ENCODE measurements at places on chromosomes 3 and 15.
A peak's percentile ranks its signal among the peaks of the same experiment; 100 is the strongest.

DNA sequence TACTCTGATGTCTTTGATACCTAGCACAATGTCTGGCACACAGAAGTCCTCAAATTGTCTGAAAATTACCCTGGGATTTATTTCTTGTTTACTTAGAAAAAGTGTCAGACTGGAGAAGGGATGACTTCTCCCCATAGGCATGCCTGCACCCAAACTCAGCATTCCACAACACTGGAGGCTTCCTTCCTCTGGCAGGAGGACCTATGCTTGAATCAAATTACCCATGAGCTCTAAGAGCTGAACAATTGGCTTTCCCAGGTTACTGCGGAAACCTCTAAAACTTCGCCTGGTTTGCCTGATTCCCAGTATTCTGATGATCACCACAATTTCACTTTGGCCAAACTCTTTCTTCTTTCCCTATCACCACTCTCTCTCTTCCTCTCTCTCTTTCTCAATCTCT is 217.4 kb downstream of the DIPK2A start:
- DNase-seq = no peak

DNA sequence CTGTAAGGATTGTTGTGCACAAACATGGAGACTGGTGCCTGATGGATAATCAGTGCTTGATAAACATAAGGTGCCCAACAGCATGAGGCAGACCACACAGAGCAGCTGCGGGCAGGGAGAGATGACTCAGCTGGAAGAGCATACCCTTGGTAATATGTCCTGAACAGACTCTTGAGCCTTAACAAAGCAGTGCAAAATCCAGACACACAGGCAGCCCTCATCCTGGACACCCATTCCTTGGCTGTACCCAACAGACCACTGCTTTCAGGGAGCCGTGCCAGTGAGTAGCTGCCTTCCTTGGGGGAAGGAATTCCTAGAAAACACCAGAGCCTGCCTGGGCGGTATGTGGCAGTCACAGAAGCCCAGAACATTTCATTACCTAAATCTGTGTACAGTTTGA is 156.2 kb downstream of the CLSTN2 start:
- no peak for DNase-seq

DNA sequence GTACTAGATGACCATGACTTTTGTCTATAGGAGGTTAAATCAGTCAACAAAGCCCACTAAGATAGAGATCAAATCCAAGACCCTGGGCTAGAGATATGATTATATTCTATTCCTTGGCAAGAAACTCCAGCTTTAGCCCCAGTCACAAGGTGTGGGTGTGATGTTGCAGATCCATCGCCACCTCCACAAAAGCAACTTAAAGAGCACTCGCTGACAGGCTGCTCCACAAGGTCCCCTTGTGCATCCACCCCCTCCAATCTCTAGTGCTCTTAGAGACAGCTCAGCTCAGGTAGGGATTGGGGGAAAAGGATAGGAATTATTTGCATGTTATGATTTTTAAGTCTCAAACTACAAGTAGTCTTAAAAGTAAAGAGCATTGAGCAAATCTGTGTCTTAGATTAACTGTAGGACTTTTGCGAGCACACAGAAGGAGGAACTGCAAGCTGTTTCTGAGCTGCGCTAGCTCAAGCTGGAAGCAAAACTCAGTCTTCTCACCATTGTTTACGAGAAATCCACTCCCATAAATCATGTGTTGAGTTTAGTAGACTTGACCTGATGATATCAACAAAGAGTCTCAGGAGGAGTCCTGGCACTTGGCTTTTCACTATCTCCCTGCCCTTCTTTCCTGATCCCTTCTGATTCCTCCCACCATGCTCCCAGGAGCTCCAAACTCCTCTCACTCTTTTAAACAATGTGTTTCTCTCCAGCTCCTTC is 177.6 kb downstream of the STAC start:
- DNase-seq = no peak

GRCh38 chr15:41827290-41827879 is 507 bp upstream of the JMJD7 start:
- DNase-seq = no peak

- no peak for DNase-seq
Measured at GRCh38 chr3:78847603-78848002, 920.2 kb downstream of the ROBO1 start.

GRCh38 chr3:188881954-188882641 is 289.7 kb upstream of the TPRG1 start:
- DNase-seq = no peak

DNA sequence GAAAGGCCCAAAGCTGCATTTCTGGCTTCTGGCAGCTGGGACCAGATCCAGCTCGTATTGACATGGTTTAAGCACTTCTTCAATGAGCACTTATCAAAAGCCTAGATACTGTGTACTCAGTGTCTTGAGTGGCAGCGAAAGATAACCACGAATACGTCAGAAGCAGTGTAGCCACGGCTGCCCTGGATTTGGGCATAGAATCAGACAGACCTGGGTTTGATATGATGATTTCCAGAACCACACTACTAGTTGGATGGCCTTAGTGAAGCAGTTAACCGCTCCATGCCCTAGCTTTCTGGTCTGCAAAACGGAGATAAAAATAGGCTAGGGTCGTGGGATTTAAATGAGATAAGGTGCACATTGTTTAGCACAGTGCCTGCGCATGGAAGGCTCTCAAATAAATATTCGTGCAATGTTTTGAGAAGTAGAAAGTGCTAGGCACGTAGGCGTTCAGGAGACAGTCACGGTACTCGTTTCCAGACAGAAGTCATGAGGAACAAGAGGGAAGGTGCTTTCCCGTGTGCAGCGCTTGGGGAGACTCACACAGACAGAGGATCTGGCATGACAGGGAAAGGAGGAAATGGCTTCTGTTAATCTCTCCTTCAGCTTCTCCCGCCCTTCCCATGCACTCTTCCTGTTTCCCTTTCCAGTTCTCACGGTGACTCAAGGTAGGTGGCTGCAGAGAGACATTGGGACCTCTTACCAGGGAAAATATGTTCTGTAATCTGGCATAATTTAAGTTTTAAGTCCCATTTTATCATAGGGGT is 70.3 kb downstream of the CCNL1 start:
- DNase-seq = peak; percentile 26

- no peak for DNase-seq
Measured at GRCh38 chr3:28326458-28326926, 22.0 kb upstream of the ZCWPW2 start.

GRCh38 chr15:48411971-48412591 is 80.9 kb downstream of the DUT start:
- DNase-seq = no peak

DNA sequence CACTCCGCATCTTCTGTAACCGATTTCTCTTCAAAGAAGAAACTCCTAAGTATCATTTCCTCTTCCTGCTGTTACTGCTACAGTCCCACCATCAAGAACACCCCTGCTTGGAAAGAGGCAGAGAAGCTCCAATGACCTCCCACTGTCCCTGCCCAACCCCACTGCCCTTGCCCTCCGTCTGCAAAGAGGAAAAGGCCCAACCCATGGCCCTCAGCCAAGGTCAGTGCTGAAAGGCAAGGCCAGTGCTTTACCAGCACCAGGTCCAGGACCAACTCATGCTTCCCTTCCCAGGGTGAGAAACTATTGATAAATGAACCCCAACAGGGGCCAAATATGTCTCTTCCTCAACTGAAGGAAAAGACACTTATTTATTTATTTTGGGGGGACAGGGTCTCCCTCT is 22.5 kb downstream of the FAM240A start:
- no peak for DNase-seq

DNA sequence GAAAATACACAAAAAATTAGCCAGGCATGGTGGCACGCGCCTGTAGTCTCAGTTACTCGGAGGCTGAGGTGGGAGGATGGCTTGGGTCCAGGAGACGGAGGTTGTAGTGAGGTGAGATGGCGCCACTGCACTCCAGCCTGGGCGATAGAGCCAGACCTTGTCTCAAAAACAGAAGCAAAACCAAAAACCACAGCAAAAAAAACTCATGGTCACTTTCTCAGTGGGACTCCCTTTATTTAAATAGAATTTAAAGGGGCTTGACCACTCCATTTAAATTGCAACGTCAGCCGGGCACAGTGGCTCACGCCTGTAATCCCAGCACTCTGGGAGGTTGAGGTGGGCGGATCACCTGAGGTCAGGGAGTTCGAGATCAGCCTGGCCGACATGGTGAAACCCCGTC is 32.8 kb downstream of the ARHGAP31 start:
- no peak for DNase-seq

DNA sequence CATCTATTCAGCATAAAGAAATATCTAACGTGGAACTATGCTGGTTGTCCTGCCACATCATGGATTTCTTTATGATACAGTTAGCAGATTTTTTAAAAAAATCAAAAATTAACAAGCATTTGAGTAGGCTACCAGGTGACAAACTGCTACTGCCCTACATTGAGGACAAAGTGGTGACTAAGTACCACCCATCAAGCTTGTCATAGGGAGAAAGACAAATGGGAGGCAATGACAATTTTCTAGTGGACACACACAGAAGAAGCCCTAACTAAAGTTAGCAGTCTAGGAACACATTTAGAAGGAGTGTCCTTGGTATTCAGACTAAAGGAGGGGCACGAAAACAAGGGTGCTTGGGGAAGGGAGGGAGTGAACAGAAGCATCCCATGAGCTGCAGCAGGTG is 131.2 kb downstream of the TBL1XR1 start:
- no peak for DNase-seq

DNA sequence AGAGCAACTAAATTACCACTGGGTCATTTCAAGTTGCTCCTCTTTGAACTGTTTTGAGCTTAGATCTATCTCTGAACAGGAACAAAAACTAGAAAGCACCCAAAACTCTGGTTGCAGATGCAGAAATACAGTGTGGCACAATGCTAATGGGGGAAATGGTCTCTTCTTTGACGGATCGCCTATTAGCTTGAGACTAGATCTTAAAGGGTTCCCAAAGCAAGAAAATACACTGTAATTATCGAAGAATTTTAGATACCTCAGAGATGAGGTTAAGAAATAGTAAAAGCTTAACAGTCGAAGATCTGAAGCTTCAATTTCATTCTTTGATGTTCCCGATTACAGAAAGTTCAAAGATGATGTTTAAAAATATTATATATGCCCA is 818 bp downstream of the PPP1R2 start:
- DNase-seq = no peak

DNA sequence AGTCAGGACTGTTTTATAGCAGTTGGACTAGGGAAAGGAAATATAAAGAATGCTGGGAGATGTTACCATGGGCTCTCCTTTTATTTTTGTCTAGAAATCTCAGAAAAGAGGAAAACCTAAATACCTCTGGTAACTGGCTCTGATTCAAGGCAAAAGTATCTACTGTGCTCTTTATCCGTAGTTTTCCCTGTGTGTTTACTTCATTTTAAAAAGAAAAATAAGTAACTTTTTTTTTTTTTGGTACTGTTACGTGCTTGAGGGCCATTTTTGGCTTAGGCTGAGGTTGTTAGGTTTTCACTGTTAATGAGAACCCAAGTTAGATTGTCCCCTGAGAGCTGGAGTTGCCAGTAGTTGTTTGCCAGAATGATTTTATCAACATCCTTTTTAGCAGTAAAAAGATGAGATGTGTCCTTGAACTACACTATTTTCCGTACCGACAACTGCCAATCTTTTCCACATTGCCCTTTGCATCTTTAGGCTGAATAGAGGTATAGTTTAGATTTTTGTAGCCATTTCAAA is 35.8 kb downstream of the IQGAP1 start:
- no peak for DNase-seq

GRCh38 chr3:186109897-186110803 is 1.3 kb upstream of the ETV5 start:
- no peak for DNase-seq

DNA sequence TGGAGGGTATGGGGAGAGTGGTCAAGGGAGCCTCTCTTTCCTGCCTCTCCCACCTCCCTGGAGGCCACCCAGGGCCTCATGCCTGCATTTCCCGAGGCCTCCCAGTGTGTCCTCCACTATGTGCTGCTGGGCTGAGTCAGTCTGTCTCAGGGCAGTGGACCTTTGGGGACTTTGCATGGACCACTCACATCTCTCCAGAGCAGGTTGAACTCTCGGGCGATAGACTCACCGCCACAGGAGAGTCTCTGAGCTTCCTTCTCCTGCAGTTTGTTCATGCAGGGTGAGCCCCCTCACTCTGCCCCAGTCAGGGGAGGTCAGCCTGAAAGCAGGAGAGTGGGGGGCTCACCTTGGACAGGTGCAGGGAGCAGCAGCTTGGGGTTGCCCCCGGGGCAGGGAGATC is 60.5 kb upstream of the SEC22A start:
- DNase-seq = no peak

DNA sequence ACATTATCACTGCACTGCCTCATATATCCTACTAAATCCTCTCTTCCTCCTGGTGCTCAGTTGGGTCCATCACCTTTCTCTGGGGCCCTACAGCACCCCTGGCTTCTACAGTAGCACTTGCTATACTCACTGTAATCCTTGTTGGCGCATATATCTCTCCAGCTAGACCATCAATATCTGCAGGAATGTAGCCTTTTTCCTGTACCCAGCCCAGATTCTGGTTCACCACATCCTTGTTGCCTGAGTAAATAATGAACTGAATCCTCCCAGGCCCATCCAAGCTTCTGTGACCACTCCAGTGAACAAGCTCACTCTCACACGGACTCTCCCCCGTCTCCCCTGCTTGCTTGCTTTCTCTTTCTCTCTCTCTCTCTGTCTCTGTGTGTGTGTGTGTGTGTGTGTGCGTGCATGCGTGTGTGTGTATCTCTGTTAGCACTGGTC is 62.5 kb upstream of the LIPC start:
- DNase-seq = no peak

DNA sequence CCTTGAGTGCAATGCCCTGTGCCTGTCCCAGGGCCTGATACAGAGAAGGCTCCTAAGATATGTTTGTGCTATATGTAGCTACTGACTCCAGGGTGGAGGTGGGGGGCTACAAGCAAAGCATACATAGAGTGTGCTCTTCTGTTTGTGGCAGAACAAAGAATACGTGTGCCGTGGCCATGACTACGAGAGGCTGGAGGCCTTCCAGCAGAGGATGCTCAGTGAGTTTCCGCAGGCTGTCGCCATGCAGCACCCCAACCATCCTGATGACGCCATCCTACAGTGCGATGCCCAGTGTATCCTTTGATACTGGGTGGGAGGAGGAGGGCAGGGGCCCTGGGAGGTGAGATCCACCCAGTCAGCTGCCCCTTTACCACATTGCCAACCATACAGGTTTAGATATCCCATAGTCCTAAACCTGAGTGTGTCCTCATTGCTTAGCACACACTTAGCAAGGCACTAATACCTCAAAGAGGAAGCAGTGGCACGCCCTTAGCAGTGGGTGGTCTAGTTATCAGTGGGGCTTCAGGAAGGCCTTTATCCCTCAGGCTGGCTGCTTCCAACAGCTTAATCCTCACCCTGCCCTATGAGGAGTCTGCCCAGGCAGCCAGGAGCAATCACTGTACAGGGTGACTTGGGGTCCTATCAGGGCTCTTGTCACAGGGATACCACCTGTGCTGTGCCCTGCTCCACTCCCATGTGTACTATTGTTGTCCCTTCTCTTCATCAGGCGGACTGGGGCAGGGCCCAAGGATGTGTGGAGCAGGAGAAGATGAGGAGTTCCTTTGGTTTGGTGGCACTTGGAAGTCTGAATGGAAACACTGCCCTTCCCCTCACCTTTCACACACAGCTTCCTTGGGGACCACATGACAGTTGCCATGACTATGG is 30.1 kb upstream of the MANF start:
- no peak for DNase-seq

GRCh38 chr3:147371771-147372340 is 34.5 kb downstream of the ZIC4 start:
- DNase-seq = no peak

Data from posterior cingulate gyrus (tissue), 11 donors.